NCI-H524 treated with DMSO at 0.1 percent for 48 hours (cell line): ENCODE measurements at places on chromosomes 12 and 14.
A peak's percentile ranks its signal among the peaks of the same experiment; 100 is the strongest.

- no peak for DNase-seq
Observed at GRCh38 chr12:24360907-24361306, 411.4 kb upstream of the SOX5 start.

GRCh38 chr14:30500222-30500621 lies 58.7 kb upstream of the G2E3 start:
- DNase-seq: peak; percentile 27

DNA sequence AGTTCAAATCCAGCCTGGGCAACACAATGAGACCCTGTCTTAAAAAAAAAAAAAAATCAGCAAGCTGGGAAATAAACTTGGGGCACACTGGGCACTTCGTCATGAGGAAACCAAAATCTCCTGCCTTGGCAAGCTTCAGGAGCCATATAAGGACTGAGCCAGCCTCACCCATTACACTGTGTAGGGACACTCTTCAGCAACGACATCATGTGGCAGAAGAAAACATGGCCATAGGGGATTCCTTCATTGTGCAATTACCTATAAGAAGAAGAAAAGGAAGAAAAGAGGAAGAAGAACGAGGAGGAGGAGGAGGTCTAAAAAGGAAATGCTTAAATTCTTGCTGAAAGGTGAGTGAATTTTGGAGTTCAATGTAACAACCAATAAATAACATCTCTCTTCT lies 26.1 kb upstream of the IFNG start:
- no peak for DNase-seq

- DNase-seq: no peak
Observed at GRCh38 chr12:76030341-76031080, 1.1 kb downstream of the PHLDA1 start.

DNA sequence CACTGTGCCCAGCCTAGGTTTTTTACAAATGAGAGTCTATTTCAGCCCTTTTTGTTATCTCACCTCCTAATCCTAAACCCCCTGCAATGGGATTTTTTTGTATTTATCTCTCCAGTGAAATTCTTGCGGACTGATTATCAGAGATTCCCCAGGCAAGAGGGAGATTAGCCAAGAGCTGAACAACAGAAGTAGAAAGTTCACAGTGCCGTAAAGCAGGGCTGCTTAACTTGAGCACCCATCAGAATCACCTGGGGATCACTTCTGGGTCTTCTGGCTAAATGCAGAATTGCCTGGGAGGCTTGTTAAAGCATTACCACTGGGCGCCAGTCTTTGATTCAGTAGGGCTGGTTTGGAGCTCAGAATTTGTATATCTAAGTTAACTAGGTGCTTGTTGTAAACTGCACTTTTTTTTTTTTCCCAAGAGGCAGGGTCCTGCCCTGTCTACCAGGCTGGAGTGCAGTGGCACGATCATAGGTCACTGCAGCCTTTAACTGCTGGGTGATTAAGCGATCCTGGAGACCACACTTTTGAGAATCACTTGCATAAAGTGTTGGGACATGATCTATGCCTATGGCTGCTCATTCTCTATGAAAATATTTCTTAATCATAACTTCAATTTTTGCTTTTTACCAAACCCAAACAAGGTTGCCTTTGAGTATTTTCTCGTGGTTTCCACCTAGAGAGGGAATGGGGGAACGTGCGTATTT lies 1.1 kb upstream of the DPPA3 start:
- no peak for DNase-seq

GRCh38 chr12:21800011-21800410 lies 25.5 kb upstream of the KCNJ8 start:
- DNase-seq: no peak

- no peak for DNase-seq
Observed at GRCh38 chr12:84638811-84639368, 273.7 kb downstream of the SLC6A15 start.

- no peak for DNase-seq
Observed at GRCh38 chr12:120261951-120262851, 3.3 kb downstream of the PXN start.

DNA sequence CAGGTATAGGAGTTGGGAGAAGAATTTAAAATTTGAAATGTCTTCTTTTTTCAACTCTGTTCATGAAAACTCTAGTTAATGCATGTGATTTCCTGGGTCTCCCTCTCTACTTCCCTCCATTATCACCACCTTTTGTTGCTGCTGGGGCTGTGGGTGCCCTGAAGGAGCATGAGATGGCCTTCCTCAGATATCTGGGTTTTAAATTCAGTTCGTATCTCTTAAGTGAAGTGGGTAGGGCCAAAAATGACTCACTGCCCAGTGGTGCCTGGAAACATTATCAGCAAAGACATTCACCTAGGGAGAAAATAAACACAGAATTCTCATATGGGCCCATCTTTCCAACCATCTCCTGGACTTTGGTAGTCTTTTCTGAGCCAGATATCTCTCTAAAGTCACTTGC lies 234.9 kb upstream of the PLEKHG7 start:
- no peak for DNase-seq

DNA sequence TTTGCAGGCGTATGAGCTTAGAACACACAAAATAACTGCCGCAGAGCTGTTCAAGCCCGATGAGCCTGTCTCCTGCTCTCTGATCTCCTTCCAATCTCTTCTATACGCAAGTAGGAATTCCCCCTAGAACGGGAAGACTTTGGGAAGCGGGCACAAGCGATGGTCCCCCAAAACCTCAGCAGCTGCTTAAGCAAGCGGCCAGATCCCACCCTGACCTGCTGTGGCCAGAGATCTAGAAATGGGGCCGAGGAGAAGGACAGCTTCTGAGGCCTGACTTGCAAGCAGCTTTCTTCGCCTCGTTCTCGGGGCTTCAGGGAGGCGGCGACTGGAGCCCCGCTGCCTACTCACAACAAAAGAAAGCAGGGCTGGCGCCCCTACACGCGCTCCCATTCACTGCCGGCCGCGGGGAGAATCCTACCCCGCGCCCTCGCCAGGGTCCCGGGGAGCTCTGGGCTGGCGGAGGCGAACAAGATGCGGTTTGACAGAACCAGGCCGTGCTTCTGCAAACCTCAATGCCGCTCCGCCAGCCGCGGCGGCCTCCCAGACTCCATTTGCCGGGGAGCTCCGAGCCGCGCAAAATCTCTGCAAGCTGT lies 922 bp downstream of the TBX5 start:
- DNase-seq: no peak

GRCh38 chr12:65694130-65694529 lies 130.2 kb upstream of the HMGA2 start:
- no peak for DNase-seq

DNA sequence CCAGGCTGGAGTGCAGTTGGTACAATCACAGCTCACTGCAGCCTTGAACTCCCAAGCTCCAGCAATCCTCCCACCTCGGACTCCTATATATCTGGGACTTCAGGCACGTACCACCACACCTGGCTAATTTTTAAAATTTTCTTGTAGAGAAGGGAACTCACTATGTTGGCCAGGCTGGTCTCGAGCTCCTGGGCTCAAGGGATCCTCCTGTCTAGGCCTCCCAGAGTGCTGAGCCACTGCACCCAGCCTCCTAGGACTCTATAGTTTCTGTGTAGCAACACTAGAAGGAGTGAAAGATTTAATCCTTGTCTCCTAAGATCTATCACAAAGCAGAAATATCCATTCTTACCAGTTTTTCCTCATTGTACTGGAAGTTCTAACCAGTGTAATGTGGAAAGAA lies 4.3 kb upstream of the APOF start:
- no peak for DNase-seq
